ENCODE measurements at places on chromosomes 1 and 21. TPM values are rescaled to one million over a fixed set of nuclear protein-coding genes. Genes with fewer than 3 reads are reported as not detected.

DNA sequence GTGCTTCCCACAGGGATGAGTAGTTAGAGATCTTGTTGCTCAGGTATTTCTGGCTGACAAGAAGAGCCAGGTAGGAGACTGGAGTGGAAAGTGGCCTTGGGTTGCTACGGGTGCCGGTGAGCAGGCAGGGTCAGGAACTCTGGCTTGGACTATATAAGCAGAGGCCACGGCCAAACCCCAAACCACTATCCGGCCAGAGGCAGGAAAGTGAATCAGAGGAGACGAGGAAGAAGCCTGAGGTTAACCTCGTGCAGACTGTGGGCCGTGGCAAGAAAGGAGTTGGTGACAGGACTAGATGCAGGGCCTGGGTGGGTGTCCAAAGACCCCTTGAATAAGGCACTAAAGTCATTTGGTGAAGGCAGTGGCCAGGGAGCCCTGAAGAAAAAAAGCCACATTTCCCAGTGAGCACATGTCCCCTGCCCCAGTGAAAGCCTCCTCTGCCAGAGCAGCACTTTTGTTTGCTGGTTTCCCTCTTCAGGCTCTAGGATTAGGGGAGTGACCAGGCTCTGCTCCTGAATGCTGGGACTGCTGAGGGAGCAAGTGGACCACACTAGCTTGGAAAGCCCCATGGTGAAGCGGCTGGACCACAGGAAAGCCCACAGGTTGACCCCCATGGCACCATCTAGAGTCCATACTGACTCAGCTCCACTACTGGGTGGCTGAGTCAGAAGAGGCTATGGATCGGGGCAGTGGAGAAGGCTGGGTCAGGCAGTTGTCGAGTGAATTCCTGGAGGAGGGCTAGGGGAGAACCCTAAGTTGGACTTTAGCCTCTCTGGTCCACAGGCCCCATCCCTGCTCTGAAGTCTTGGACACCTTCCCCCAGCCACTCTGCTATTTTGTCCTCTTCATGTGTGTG, 23.4 kb downstream of the CSF1 start:
- no peak for DNase-seq

Gene RBBP5
- 36.5 TPM for total RNA-seq

DNA sequence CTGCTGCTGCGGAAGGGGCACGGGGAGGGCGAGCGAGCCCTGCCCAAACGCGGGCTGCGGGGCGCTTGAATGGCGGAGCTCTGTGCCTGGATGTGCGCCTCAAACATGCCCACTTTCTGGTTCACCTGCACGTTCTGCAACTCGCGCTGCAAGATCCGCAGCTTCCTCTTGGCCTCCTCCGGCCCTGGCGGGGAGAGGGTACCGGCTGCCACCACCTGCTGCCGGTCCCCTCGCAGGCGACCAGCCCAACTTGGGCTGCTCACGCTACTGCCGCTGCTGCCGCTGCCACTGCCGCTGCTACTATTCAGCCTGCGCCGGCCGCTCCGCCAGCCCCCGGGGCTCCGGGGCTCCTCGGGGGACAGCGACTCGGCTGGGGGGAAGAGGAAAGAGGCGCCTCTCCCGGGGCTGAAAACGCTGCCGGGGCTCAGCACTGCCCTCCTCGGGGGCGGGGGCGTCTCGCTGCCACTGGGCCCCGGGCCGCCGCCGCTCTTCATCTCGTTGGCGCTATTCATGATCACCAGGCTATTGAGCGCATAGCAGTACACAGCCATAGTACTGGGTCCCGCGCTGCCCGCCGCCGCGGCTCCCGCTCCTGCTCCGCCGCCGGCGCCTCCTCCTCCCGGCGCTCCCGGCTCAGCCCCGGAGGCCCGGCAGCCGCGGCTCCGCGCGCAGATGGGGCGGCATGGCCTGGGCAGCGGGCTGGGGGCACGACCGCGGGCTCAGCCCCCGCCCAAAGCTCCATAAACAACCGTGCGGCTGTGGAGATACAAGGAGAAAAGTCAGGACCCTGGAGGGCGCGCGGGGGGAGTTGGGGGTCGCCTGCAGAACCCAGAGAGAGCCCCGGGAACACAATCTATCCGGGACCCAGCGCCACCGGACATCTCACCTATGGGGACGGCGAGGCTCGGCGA, 1.9 kb downstream of the ITPKB start:
- DNase-seq, result peak; percentile 78

DNA sequence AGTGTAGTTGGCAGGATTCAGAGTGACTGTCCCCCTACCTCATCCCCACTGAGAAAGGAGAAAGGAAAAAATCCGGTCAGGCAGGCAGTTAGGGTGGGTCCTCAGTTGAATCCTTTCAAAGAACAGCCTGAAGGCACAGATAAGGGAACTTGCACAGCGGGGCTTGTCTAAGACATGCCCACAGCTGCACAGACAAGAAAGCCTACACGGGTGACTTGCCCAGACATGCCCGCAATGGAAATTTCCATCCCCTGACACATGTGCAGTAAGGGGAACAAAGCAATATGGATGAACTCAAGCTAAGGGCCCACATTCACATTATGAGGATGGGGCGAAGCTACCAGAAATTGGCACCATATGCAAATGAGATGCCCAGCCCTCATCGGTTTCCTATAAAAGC, 82.5 kb downstream of the DESI2 start:
- no peak for DNase-seq

DNA sequence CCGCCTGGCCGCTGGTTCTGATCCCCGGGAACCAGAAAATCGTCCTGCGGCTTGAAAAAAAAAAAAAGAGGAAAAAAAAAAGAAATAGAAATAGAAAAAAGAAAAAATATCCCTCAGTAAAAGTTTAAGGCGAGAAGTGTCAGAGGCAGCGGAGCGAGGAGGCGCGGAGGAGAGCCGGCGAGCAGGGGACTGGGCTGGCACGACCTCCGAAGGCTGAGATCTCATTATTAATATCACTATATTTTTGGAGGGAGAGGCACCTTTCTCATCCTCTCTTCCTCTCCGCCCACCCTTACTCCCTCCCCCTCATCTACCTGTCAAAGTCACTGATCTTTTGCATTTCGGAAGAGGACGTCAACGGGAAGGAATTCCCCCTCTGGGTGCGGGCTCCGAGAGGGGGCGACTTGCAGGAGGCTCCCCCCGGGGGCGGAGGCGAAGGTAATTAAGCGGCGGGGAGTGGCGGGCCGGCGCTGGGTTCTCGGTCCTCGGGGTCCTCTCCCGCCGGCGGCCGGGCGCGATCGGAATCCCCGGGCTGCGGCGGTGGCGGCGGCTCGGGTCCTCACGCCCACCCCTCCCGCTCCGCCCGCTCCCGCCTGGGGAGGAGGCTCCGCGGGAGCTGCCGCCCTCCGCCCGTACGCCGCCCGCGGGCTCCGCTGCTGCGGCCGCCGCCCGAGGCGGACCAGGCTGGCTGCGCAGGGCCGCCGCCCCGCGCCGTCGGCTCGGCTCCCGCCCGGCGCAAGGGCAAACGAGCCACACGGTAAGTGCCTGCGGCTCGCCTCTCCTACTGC, at the start of gene NTNG1:
Gene NTNG1, plus strand, starts transcription at position 337 of the 788 bp plus-strand sequence.
- DNase-seq, result no peak

- no peak for DNase-seq
Observed at GRCh38 chr1:173347282-173347818, 129.8 kb upstream of the PRDX6 start.

Gene CRYZ
- 36.0 TPM for total RNA-seq

DNA sequence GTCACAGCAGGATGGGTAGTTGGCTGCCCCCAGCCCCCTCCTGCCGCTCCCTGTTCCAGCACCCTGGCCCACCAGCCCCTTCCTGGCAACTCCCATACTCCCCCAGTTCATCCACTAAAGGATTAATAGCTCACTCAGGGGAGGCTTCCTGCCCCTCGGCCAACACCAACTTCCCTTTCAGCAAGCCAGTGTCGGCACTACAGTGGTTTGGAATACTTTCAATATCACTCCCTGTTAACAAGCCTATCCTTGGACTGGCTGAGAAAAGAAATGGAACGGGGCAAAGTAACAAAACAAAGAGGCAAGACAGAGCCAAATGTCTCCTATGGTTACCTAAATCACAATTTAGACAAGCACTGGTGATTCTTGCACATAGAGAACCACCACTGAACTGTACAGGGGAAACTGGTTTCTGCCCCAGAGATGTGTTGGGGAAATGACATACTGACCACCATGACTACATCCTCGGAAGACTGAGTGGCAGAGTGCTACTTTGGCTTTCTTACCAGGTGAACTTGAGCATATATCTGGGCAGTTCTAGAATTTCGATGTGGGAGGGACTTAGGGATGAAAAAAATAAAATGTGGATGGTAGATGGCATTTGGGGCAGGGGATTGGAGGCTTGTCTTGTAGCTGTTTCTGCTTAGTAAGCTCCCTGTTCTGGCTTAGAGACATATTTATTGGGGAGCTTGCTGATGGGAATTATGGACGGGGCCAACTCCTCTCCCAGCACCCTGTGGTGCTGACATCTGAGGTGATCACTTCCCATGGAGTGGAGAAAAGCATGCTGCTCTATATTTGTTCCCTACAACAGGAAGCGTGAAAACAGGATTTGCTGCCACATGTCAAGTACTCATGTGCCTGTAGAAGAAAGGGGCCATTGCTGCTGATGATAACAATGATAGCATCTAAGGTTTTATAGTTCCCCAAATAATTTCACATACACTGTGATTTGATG, 7.1 kb upstream of the CAPN2 start:
- no peak for DNase-seq

Gene PIK3C2B
- 29.9 TPM for total RNA-seq

DNA sequence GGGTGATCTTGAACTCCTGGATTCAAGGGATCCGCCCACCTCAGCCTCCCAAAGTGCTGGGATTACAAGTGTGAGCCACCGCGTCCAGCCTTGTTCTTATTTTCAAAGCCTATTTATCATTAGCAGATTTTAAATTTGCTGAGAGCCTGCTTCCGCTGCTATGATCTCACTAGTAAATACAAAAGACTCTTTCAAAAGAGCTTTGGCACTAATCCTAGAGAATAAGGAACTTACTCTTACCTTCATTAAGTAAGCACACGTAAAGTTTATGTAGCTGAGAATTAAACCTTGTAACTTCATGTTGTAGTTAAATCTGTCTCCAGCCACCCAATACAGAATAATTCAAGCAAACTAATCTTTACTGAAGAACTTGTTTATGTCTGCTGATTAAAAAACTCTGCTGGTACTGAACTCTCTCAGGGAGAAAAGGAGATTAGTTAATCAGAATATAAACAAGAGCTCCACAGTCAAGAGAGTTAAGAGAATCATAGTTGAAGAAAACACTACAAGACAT, 72.3 kb downstream of the RUSC1 start:
- DNase-seq, result no peak

Gene PRDM15
- 3.5 TPM for total RNA-seq

Gene KPRP
- not detected for total RNA-seq

GRCh38 chr1:112325504-112325903, 70.5 kb upstream of the CTTNBP2NL start:
- DNase-seq, result no peak

Gene VSIG8
- total RNA-seq, result not detected

Gene NPPA
- total RNA-seq, result not detected

GRCh38 chr1:7783178-7783711, 846 bp upstream of the PER3 start:
- peak; percentile 93 for DNase-seq

DNA sequence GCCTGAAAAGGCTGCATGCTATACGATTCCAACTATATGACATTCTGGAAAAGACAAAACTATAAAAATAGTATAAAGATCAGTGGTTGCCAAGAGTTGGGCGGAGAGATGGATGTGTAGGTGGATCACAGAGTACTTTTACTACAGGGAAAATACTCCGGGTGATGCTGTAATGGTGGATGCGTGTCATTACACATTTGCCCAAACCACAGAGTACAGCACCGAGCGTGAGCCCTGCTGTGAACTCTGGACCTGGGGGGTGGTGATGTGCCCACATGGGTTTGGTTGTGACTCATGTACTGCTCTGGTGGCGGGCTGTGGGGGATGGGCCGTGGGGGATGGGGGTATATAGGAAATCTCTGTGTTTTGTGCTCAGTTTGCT, 162.7 kb upstream of the COL6A1 start:
- DNase-seq, result peak; percentile 57

Gene FLG2
- not detected for total RNA-seq

GRCh38 chr1:32068957-32069588, 3.7 kb upstream of the TMEM39B start:
- no peak for DNase-seq

Gene TMEM125
- not detected for total RNA-seq

DNA sequence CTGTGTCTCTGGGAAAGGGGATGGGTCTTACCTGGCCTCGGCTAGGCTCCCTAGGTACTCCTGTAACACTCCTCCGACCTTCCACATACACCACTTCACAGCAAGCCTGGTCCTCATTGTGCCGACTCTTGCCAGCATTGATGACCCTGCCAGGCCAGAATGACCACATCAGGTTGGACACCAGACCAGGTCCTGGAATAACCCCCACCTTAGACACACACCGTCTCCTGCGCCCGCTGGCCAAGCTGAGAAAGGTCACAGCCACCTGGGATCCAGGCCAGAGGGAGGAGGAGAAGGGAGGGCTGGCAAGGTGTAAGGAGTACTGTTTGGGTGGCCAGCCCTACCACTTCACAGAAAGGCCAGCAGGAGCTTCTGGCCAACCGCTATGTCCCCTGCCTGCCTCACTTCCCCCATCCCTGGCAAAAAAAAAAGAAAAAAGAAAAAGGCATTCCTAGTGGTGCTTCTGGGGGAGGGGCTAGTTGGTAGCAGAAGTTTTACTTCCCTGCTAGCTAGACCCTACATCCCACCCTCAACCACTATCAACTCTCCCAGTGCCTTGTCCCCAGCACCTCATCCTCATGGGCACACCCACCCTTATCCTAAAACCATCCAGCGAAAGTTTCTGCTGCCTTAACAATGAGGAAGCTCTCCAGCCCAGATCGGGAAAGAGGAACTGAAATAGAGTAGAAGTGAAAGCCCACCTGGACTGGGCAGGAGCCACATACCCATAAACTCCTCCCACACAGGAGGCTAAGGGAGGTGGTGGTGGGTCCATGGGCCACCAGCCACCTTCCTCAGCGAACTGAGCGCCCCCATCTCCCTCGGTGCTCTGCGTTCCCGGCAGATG, 1.4 kb downstream of the PPM1J start:
- no peak for DNase-seq

DNA sequence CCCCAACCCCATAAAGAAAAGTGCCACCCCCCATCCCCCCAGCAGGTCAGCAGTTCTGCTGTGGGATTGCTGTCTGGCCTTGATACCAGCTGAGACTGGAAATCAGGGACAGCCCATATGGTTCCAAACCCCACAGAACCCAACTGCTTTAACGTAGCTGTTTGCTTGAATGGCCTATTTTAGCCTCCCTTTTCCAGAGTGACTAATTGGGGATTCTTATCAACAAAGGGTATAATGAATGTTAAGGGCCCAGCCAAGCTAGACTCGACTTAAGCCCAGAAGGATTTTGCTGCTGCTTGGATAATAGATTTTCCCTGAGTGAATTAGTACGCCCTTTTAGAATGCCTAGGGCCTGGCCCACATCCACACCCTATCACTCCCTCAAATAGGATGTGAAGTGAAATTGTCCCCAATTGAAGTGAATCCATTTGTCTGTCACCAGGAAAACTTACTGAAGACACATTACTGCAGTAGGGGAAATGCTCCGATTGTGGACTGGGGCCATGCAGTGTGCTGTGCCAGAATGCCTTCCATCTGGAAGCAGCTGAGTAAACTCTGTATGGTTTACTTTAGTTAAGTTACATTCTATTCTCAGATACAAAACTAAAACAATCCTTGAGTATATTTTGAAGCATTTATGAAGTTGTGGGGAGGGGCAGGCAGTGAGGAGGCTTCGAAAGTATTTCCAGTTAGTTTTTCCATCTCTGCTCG, 156.9 kb downstream of the DHRS3 start:
- peak; percentile 81 for DNase-seq

Gene KLHDC9
- 11.8 TPM for total RNA-seq

Gene UBE2Q1
- 15.1 TPM for total RNA-seq

All from sigmoid colon (tissue), 7 donors.